Activated T-cell treated with anti-CD3 and anti-CD28 coated beads, Interleukin-2, amount 50 U/mL, for 1 hour (primary cell): ENCODE measurements at places on chromosomes 5 and 9.

GRCh38 chr5:139277171-139277570 is 16.4 kb upstream of the MATR3 start:
- no peak for DNase-seq

- peak; percentile 90 for DNase-seq
Observed at GRCh38 chr5:181260720-181261319, at the start of gene TRIM52. Gene TRIM52, minus strand, starts transcription at chr5:181261143. Its CDS starts 330 bp downstream, at chr5:181260813.

DNA sequence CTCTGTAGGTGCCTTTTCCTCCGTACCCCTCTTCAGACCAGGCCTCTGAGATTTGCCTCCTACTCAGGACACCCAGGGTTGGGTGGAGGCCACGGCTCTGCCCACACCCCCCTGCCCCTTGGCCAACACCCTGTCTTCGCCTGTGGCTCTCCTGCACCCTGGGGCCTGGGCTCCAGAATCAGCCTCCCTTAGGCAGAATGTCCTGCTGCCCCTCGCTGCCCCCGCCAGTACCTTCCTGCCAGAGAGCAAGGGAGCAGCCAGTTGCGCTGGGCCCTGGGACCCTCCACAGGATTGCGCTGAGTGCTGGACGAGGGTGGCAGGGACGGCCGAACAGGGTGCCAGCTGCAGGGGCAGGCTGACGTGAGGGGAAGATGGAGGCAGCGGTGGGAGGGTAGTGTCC is 53.5 kb downstream of the COL5A1 start:
- DNase-seq = no peak

DNA sequence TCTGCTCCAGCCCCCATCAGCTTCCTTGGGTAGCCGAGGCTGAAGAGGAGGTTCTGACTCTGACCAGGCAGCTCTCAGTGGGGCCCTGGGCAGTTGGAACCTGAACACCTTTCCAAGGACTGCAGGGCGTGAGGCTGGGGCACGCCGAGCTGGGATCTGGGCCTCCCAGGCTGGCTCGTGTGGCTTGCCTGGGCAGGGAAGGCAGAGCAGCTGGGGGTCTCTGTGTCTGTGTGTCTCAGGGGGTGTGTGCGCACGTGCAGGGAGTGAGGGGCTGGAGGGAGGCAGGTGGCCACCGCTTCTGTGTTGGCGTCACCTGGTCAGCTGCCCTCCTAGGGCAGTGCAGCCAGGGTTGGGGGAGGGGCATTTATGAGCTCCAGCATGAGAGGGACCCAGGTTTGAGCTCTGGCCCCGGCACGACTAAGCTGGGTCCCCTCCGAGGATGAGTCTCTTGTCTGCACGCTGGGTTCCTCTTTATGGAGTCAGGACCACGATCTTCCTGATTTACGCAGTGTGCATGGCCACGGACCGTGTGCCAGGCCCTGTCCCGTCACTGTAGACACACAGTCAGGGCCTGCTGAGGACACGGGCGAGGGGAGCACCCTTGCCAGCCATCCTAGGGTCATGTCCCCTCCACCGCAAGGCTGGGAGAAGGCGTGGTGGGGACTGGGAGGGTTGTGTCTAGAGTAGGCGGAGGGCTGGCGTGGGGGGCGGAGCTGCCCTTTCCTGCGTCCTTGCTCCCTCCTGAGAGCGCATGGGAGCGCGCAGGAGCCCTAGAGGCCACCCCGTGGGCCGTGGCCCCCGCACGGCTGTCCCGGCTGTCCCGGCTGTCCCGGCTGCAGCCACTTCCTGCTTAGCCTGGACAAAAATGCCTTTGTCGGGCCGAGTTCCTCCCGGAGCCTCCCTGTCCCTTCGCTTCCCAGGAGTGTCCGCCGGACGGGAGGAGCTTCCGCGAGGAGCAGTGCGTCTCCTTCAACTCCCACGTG is 4.6 kb downstream of the ADAMTSL2 start:
- no peak for DNase-seq

DNA sequence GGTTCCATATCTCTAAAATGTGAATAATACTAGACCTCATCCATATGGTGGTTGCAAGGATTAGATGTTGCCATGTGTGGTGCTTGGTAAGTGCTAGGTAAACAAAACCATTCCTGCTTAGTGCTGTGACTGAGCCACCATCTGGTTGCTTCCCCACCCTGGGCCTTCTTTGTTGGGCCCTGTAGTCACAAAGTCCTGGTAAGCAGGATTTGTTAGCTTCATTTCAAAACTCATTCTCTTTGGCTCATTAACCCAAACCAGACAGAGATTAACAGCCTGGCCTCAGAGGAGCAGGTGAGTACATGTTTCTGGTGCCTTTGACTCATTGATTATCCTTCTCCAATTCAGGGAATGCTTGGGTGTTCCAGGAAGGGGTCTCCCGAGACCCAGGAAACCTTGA is 240.2 kb downstream of the ARHGAP26 start:
- DNase-seq = no peak

GRCh38 chr5:106489004-106489403 is 1181.7 kb downstream of the EFNA5 start:
- DNase-seq = no peak

GRCh38 chr5:74141053-74141452 is 499.5 kb downstream of the ENC1 start:
- no peak for DNase-seq

- DNase-seq = no peak
Observed at GRCh38 chr9:84945878-84946538, 276.5 kb downstream of the NTRK2 start.

DNA sequence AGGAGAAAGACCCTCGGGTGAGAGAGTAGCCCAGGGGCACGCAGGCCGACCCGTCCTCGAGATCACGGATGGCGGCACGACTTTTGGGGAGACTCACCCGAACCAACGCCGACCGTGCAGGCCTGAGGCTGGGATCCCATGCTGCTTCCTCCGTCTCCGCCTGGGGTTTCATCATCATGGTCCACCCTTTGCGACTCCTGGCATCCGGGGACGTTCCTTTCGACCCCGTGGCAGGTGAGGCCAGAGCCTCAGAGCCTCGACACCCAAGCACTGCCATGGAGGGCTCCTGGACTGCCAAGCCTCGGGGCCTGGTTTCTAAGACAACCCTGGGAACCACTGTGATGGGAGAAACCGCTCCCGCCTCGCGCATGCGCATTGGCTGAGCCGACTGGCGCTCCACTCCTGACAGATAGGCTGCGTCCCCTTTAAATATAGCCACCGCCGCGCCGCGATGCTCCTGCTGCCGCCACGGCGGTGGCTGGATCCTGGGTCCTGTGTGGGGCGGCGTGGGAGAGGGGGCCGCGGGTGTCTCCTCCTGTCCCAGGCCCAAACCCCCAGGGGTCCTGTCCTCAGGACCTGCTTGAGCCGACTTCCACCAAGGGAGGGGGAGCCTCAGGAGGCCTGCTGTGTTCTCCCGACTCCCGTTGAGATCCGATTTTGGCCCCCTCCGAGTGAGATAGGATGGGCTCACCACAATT is 481.6 kb downstream of the SPATA31A7 start:
- no peak for DNase-seq

GRCh38 chr5:127757576-127757975 is 54.4 kb downstream of the CCDC192 start:
- no peak for DNase-seq

DNA sequence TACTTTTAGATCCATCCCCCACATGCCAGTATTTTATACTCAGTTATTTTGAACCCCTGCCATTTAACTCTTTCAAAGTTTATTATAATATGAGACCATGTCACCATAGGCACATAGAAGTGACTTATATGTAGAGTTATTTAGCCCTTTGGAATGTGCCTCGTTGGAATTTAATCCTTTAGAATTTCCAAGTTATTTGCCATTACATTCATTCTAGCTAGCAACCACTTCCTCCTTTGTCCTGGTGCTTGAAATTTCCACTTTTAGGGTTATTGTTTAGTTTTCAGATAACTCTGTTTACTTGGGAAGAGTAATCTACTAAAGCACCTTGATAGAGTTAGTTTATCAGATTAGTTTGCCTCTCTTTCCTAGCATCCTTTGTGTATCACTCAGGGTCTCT is 82.8 kb upstream of the TLE1 start:
- DNase-seq = no peak

DNA sequence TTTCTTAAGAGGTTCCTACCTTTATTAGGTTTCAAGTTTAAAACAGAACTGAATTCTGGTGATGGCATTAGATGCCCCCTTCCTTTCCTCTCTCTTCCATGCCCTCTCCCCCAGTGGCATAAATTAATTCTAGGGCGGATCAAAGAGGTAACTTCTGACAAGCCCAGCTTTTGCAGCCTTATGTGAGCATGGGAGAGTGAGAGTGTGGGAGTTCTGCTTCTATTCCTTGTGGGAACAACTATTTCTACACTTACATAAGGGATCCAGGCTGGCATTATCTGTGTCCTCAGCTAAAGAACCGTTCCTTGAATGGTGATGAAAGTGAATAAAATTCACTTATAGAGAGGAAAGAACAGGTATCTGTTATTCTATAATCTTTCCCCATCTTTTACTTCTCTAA is 437.6 kb downstream of the KIF4B start:
- no peak for DNase-seq

GRCh38 chr9:21056931-21057330 is 20.8 kb downstream of the IFNB1 start:
- DNase-seq = no peak

GRCh38 chr9:100489836-100490235 is 16.9 kb downstream of the TMEFF1 start:
- DNase-seq = no peak

- DNase-seq = no peak
Observed at GRCh38 chr9:100595391-100596199, 17.7 kb downstream of the CAVIN4 start.

DNA sequence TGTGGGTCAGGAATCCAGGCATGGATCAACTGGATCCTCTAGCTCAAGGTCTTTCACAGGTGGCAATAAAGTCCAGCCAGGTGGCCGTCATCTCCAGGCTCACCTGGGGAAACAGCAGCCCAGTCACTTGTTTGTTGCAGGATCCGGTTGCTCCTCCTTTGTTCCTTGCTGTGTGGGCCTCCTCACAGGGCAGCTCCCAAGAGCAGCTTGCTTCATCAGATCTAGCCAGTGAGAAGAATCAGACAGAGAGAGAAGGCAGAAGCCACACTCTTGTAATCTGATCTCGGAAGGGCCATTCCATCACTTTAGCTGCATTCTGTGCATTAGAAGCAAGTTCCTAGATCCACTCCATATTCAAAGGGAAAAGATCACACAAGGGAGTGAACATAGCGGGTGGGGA is 3.2 kb upstream of the HSD17B3 start:
- DNase-seq = no peak

DNA sequence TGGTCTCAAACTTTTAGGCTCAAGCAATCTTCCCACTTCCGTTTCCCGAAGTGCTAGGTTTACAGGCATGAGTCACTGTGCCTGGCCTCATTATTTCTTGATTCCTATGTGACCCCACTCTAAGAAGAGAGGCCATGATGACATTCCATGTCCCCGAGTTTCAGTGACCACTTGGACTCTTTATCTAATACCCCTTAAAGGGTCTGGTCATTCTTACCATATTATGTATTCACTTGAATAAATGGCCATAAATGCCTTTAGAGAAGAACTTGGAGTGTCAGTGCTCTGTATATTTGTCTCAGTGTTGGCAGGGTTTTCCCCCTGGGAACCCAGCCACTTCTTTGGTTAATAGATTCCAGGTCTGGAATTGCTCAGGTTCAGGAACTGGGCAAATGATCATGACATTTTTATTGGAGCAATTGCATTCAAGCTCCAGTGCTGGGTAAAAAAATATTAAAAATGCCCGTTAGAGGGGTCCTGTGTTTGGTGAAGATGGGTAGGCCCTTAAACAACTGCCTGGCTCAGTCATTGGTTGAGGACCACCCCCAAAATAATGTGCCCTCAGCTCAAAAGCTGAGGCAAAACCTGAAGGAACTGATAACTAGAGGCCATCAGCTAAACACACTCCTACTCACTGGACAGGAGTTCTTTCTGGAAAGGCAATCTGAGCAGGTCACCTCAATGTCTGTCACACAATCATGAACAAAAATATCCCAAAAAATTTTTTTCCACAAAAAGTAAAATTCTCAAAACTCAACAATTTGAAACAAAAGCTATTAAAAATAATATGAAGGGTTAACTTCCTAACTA is 186.6 kb upstream of the ZNF608 start:
- no peak for DNase-seq

GRCh38 chr5:66888613-66889012 is 292.4 kb downstream of the MAST4 start:
- no peak for DNase-seq

DNA sequence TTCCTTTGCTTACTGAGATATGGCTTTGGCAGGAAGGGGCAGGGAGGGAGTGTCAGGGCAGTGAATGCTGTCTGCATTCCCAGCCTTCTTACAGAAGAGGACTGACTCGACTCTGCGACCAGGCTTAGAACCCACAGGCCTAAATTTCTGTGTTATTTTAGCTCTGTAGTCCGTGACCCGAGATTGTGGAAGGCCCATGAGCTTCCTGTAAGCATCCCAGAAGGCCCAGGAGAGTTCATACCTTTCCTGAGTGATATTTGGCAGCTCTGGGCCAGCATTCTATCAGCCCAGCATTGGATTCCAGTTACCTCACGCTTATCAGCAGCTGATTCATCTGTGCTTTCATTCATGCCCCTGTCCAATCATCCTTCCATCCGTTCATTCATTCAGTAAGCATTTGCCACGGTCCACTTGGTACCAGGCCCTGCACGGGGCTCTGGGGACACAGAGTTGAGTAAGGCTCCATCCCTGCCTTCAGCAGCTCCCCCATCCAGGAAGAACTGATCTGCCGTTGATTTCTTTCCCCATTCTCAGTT is 28.2 kb upstream of the RPL26L1 start:
- DNase-seq = no peak

DNA sequence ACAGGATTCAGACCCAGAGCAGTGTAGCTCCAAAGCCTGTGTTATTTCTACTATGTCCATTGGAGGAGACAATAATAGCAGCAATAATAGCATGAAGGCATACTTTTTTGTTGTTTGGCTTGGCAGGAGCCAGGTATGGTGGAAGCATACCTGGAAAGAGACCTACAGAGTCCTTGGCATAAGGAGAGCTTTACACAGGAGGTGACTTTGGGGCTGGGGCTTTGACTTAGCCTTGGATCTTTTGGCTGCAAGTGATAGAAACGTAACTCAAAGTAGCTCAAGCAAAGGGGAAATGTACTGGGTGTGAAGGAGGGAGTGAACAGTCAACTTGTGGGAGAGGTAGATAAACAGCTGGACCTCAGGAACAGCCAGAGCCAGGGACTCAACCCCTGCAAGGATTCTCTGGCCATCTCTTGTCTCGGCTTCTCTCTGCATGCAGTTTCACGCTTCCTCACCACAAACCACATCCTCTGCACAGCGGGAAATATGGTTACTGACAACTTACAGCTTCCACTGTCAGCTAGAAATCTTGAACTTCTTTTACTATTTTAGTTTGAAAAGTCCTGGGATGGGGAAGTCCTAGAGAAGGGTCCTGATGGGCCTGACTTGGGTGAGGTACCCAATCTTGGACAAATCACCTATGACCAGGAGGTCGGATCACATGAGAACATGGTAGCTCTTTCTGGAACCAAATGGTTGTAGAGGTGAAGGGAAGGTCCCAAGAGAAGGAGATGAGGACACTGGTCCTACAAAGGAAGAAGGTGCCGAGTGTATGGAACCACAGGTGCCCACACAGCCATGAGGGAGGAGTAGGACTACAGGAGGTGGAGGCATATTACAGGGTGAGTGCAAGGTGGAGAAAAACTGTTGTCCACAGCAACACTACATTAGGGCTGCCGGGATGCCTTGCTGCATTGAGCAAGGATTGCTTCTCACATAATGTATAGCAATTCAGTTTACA is 47.0 kb upstream of the TGFBR1 start:
- peak; percentile 48 for DNase-seq
